ENCODE measurements at places on chromosomes 3 and 15.

- DNase-seq: no peak
Observed at GRCh38 chr3:173618703-173619102, 221.2 kb downstream of the NLGN1 start.

DNA sequence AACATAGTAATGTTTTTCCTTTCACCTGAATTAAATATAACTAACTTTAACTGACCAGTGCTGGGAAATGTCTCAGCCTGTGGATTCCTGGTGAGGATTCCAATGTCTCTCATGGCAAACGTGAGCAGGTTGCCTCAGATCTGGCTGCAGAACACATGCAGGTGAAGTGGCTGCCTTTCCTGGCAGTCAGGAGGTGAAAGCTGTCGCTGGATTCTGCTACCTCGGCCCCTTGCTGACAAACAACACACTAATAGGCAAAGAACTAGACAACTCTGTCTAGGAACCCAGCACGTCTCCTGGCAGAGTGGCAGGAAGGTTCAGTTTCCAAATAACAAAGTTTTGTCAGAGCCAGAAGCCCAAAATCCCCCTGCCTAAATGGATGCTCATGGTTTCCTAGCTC, 400.8 kb upstream of the PPP2R3A start:
- DNase-seq: no peak

- no peak for DNase-seq
Observed at GRCh38 chr3:182005219-182005618, 293.5 kb downstream of the SOX2 start.

DNA sequence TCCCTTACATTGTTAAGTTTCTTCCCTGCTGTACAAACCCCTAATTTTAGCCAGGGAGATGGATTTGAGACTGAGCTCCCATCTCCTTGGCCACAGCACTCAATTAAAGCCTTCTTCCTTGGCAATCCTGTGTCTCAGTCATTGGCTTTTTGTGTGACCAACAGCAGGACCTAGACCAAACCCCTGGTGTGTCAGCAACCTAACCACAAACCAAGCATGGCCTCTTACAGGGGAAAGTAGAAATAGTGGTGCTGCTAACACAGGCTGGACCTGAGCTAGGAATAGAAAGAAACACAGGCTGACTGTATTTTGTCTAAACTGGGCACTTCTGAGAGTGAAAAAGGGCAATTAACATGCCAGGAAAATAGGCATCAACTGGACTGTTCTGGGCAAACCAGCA, 37.9 kb downstream of the PPCDC start:
- DNase-seq: no peak

- no peak for DNase-seq
Observed at GRCh38 chr3:159559771-159560170, 428.9 kb upstream of the IL12A start.

DNA sequence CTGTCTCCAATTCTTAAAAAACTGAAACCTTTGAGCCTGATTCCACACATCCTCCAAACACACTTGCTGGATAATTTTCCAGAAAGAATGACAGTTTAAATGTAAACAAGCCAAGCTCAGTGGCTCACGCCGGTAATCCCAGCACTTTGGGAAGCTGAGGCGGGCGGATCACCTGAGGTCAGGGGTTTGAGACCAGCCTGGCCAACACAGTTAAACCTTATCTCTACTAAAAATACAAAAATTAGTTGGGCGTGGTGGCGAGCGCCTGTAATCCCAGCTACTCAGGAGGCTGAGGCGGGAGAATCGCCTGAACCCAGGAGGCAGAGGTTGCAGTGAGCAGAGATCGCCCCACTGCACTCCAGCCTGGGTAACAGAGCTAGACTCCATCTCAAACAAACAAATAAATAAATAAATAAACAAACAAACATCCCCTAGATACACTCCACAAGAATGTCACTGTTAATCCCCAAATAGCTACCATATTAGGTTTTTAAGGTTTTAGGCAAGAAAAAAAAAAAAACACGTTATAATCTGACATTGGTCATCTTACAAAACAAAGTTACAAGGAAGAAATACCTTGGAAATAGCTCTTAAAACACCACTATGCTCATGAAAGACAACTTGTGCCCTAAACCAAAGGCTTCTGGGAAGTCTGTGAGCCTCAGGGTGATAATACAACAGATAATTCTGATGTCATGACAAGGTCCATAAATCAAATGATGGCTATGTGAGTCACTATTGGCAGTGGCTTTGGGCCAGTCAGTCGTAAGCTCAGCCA, 13.2 kb downstream of the TNIK start:
- no peak for DNase-seq

DNA sequence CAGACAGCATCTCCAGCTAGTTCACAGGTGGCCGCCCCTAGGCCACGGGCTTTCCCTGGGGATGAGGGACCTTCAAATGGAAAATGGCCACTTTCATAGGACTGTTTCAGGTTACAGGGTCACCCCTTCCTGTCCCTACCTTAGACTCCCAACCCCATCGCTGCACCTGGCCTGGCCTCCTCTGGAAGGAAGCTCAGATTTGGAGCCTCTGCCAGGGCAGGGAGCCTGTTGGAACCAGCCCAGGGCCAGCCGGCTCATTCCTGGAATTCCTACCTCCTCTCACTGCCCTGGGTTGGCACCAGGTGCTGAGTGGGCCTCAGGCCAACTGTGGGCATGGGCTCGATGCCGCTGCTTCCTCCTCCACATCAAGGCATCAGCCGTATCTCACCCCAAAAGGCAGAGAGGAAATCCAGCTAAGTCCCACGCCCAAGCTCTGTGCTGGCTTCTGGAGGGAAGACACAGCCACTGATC, 42.2 kb downstream of the KLHL25 start:
- no peak for DNase-seq

DNA sequence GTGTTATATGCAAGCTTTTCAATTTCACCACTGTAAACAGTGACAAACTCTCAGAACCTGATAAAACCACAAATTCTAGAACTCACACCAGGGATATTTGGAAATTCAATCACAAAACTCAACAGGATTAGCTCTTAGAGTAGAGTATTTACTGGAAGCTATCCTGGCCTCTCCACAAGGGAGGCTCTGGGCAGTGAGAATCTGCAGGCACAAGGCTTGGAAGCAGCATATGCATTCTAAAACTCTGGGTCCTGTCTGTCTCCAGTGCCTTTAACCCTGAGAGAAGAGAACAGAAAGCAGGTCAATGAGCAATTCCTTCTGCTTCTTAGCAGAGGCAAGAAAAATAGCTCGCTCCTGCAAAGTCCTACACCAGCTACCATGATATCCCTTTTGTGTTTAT, 23.4 kb downstream of the PLSCR4 start:
- no peak for DNase-seq

- no peak for DNase-seq
Observed at GRCh38 chr3:108060331-108060730, 30.5 kb downstream of the CD47 start.

- DNase-seq: no peak
Observed at GRCh38 chr3:12273045-12273695, 15.7 kb upstream of the PPARG start.

DNA sequence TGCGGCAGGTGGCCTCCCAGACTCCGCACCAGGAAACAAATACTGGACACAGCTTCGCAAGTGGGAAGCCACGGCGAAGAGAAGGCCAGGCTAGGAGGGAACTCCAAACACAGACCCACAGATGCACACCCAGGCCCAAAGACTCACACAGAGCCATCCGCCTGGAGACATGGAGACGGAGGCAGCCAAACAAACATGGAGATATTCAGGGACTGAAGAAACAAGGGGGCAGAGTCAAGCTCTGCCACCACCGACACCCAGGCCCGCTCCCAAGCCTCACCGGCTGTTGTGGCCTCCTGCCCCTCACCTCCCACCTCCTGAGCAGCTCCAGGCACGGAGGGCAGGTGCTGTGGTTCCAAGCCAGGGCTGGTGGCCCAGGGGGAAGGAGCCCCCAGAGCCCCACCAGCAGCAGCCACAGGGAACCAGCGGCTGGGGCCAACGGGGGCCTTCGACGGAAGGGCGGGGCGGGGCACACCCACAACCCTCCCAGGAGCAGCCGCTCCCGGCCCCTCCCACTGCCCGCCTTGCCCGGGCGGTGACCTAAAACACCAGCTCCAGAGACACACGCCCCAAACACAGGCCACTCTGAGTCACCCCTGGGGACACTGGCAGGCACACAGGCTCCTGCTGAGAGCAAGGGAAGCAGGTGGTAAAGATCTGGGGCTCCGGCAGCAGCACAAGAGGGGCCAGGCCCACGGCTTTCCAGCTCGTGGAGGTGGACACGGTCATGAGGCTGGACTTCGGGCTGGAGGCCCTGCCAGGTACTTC, 31.9 kb downstream of the TNK2 start:
- no peak for DNase-seq

DNA sequence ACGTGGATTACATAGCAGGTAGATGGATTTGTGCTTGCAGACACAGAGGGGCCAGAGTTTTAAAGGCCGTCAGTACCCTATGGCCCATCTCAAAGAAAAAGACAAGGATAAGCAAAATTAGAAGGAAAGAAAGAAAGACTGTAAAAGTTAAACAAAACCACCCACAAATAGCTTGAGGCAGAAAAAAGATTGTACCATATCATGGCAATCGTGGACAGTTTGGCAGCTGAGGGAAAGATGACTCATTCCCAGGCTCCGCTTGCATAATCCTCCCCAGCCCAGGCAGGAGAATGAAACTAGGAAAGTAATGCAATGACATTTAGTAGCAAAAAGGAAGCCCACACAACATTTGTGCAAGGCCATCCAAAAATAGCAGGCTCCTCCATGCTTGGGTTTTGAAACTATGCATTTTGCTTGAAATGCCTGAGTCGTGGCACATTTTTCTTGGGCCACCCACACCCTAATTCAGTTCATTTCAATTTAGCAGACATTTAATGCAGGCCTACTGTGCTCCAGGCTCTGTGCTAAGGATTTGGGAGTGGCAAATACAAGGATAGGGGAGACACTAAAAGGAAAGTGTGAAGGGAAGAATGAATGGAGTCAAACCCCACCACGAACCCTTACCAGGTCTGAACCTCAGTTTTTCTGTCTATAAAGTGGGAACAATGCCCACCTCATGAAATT, 40.9 kb upstream of the SMAD3 start:
- DNase-seq: no peak

DNA sequence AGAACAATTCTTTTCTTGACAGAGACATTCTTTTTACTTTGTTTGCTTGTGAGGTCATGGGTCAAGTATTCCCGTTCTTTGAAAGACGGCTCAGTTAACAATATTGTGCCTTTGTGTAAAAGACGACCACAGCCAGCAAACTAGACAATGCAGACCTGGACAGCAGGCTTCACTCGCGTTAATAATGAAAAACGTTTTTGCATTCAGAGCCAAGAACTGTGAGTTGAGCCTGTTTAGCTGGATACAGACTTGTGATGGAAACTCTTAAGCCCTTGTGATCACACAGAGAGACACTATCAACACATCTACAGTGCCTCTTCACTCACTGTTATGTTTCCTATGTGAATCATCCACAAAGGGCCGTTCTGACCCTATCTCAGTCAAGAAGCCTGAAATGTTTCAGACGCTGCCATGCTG, 37.3 kb upstream of the CMTM7 start:
- no peak for DNase-seq

- no peak for DNase-seq
Observed at GRCh38 chr15:55224892-55225291, 28.2 kb upstream of the RSL24D1 start.

DNA sequence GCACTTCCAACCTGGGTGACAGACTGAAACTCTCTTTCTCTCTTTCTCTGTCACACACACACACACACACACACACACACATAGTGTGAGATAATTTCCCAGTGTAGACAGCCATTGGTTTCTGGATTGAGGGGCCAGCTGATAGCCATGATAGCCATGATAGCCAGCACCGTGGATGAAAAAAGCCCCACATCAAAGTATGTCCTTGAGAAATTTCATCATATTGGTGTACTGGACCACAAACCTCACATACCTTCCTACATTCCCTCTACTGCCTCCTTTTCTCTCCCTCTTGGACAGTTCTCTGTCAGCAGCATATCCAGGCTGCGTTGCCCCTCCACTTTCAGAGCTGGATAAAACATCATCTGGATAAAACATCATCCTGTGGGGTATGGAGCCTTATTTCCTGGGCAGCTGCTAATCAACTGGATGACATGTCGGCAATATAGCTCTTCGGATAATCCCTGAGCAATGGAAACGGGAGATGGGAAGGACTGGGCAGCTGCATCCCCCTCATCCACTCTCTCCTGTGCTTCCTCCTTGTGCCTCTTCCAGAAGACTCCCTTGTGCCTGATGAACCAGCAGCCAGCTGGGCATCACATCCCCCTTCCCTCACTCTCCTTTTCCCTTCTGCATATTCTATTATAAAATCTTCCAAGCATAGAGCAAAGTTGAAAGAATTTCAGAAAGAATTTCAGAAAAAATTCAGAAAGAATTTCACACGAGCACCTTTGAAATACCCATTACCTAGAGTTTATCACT, 39.3 kb downstream of the GRK7 start:
- DNase-seq: no peak

DNA sequence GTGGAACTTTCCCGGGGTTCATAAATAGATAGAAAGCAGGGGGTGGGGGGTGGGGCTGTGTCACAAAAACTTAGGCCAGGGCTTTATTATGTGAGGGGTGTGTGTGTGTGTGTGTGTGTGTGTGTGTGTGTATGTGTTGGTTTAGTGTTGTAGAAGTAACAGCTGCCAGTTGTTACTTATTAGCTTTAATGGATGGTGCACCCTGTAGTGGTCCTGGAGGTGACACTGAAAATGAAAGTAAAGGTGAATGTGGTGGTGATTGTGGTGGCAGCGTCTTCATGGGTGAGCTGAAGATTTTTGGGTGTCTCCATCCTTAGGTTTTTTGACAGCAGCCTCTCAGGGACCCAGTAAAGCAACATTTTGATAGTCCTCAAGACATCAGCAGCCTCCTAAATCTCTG, 449.9 kb downstream of the PDCD6IP start:
- DNase-seq: no peak

DNA sequence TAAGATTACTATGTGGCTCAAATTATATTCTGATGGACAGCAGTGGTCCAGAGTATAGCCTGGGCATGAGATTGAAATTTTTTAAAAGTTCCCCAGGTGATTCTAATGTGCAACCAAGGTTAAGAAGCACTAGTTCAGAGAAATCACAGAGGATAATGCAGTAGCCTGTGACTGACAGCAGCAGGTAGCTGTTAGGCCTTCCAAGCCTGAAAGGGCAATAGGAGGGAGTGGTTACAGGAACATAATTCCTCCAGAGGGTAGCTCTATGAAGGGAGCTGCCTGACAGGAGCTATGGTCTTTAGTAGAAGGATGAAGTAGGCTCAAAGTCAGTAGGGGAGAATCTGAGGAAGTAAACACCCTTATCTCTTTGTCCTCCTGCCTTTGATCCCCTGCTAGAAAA, 342.9 kb upstream of the PPP2R3A start:
- no peak for DNase-seq

- DNase-seq: no peak
Observed at GRCh38 chr15:68582864-68583263, 4.1 kb downstream of the CORO2B start.

- DNase-seq: no peak
Observed at GRCh38 chr3:47622671-47623461, 44.2 kb upstream of the CSPG5 start.

Measured in activated naive CD8-positive, alpha-beta T cell treated with anti-CD3 and anti-CD28 coated beads, Interleukin-2, amount 50 U/mL, for 16 hours (primary cell).